GM12878 (cell line): ENCODE measurements at places on chromosomes 1 and 21. TPM values are rescaled to one million over a fixed set of nuclear protein-coding genes. Genes with fewer than 3 reads are reported as not detected.

GRCh38 chr1:34500451-34500850 is 254.4 kb upstream of the GJB5 start:
- no peak overlapping the region for H3K27ac ChIP-seq
- H3K36me3 ChIP-seq = no peaks in the 10 kb centered on the region
- H3K27me3 ChIP-seq = no peaks in the 10 kb centered on the region
- H3K4me3 ChIP-seq = no peak overlapping the region
- no peaks in the 10 kb centered on the region for H3K4me1 ChIP-seq

DNA sequence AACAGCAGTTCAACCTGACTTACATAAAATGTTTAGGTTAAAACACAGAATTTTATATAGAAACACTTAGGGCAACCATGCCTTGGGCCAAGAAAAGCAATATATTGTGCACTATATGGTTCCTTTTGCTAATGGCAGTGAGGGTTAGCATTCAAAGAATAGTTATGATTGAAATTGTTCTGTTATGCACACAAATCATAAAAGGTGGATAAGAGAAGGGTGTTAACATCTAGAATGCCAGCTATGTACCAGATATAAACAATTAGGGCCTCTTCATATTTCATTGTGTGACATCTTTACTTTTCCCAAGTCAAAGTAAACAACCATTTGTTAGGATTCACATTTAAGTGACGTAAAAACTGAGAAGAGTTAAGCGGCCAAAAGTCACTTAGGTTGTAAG is 308.0 kb upstream of the B3GALT2 start:
- no peak overlapping the region for H3K4me3 ChIP-seq
- H3K4me1 ChIP-seq = no peaks in the 10 kb centered on the region
- no peak for DNase-seq
- no peaks in the 10 kb centered on the region for H3K27me3 ChIP-seq
- H3K27ac ChIP-seq = no peak overlapping the region

GRCh38 chr21:14401217-14401616 is 18.3 kb upstream of the HSPA13 start:
- H3K4me1 ChIP-seq = no peaks in the 10 kb centered on the region
- no peak overlapping the region for H3K27ac ChIP-seq
- no peak overlapping the region for H3K4me3 ChIP-seq
- no peak for DNase-seq

DNA sequence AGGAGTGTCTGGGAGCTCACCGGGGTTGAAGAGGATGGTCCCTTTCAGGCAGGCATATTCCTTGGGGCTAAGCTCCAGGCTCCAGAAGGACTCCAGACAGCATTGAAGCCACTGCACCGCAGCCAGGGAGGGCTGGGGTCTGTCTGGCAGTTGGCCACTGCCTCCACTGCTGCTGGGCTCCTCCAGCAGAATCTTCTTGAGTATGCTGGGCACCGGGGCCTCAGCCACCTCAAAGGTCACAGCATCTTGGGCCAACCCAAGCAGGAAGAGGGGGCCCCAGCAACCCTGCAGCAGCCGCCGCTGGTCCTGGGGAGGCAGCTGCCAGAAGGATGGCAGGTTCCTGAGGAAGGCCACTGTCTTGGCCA is 404 bp downstream of the NR0B2 start:
- H3K27me3 ChIP-seq = no peaks in the 10 kb centered on the region
- H3K27ac ChIP-seq = no peak overlapping the region
- no peak for DNase-seq
- no peak overlapping the region for H3K4me3 ChIP-seq

Gene SLC5A9
- total RNA-seq = not detected in 2 replicates

Gene DIO1
- total RNA-seq = not detected in 2 replicates

DNA sequence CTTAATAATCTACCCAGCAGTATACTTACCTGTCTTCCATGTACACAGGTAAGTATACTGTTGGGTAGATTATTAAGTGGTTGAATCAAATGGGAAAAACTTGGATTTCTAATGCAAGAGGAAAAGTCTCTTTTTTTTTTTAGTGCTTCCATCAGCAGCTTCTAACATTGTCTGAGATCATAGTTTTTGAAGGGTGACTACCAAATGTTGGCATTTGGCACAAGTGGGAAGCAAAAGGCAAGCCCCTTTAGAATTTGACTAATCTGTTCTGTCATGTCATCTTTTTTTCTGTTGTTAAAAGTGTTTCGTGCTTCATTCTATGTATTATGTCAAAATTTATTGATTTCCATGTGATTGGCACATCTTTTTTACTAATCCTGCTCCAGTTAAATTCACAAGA is 547 bp downstream of the FMO1 start:
- no peaks in the 10 kb centered on the region for H3K36me3 ChIP-seq
- H3K27me3 ChIP-seq = 0 out of 2 replicates have a peak, but pooled peaks cover 3% of the 10 kb centered on the region
- peaks cover 10% of the 10 kb centered on the region for H3K4me1 ChIP-seq
- DNase-seq = no peak
- H3K4me3 ChIP-seq = no peak overlapping the region
- no peak overlapping the region for H3K27ac ChIP-seq

- H3K4me1 ChIP-seq = no peaks in the 10 kb centered on the region; the same call in 1 of the 2 replicates
- H3K4me3 ChIP-seq = no peak overlapping the region
- no peaks in the 10 kb centered on the region; the same call in 1 of the 2 replicates for H3K27me3 ChIP-seq
- H3K36me3 ChIP-seq = no peaks in the 10 kb centered on the region
- no peak for DNase-seq
- no peak overlapping the region for H3K27ac ChIP-seq
These were observed 14.6 kb upstream of the SLC41A1 start for GRCh38 chr1:205827623-205828022.

GRCh38 chr1:109728870-109729269 is 12.0 kb downstream of the GSTM3 start:
- no peak overlapping the region for H3K27ac ChIP-seq
- no peaks in the 10 kb centered on the region; the same call in 1 of the 2 replicates for H3K27me3 ChIP-seq
- no peak for DNase-seq
- H3K4me1 ChIP-seq = no peaks in the 10 kb centered on the region
- no peak overlapping the region for H3K4me3 ChIP-seq
- no peaks in the 10 kb centered on the region for H3K36me3 ChIP-seq

Gene FAAH
- 0.72 and 0.77 TPM in 2 replicates for total RNA-seq

DNA sequence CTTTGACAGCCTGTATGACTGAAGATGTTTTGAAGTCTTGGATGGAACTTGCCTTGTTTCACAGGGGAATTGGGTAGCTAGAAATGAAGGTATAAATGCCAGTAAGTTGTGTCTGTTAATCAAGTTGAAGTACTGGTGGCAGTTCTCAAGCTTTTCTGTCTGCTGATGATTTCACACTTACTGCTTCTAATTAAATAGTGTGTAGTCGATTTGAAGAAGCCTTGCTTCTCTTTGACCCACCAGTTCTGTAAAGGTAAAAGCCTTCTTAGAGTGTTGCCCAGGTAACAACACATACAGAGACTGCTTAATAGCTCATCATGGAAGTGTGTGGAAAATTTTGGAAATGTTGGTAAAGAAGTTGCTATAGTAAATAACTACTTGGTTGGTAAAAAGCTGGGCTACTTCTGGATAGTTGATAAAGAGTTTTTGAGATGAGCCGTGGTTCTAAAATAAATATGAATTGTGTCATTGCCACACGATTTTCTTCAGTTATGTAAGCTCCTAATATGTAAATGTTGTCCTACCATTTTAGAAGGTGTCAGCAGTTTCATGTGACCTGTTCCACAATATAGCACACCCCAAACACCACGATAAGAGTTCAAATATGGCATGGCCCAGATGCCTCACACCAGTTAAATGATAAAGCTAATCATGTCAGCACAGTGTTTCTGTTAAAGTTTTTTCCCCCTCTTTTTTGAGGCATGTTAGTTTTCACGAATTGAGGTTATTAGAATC is 7.4 kb downstream of the RABGAP1L start:
- peaks cover 40% of the 10 kb centered on the region for H3K4me1 ChIP-seq
- DNase-seq = no peak
- peak overlapping the region; percentile 80 for H3K27ac ChIP-seq
- H3K4me3 ChIP-seq = peak overlapping the region; percentile 66; the same call in 1 of the 2 replicates
- H3K36me3 ChIP-seq = no peaks in the 10 kb centered on the region
- H3K27me3 ChIP-seq = no peaks in the 10 kb centered on the region

DNA sequence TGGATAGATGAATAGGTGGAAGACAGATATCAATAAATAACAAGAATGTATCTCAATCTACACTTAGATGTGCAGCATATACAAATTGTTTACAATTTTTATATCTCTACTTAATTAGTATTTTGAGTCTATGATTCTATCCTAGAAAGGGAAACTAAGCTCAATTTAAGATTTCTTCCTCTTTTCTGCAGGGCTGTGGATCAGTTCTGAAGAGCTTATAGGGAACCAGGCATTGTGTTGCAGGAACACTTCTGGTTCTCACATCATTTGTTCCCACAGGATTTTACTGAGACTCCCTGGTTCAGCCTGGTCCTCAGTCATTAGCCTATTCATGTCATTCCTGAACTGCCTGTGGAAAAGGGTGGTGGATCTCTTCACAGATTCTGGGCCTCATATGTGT is 105.8 kb downstream of the TNFSF18 start:
- H3K4me3 ChIP-seq = no peak overlapping the region

DNA sequence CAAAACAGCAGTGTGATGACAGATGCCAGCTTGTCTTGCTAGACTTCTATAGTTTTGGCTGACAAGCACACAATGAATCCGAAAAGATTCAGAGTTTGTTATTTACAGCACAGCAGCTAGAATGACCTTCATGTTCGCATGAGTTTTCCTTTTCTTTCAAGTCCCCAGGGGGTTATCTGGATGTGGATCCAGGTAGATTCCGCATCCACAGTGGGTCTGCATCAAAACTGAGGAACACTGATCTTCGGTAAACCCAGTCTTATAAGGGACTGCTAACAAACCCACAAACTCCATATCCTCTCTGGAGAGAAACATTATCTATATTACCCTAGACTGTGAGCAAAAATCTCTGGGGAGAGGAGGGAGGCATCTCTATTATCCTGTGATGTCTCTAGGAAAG is 69.0 kb upstream of the DEPDC1 start:
- H3K4me1 ChIP-seq = no peaks in the 10 kb centered on the region
- H3K27me3 ChIP-seq = no peaks in the 10 kb centered on the region
- no peaks in the 10 kb centered on the region for H3K36me3 ChIP-seq
- no peak overlapping the region for H3K4me3 ChIP-seq
- no peak for DNase-seq

- no peak overlapping the region for H3K4me3 ChIP-seq
- no peak for DNase-seq
- H3K36me3 ChIP-seq = no peaks in the 10 kb centered on the region
- H3K27ac ChIP-seq = no peak overlapping the region
These were observed 47.7 kb upstream of the C8B start for GRCh38 chr1:57013522-57013921.

- H3K4me1 ChIP-seq = no peaks in the 10 kb centered on the region
- DNase-seq = no peak
These were observed 19.4 kb upstream of the CADM3 start for GRCh38 chr1:159152031-159152430.

GRCh38 chr1:176341656-176342055 is 121.3 kb upstream of the PAPPA2 start:
- H3K27me3 ChIP-seq = no peaks in the 10 kb centered on the region
- H3K4me1 ChIP-seq = no peaks in the 10 kb centered on the region
- H3K36me3 ChIP-seq = no peaks in the 10 kb centered on the region
- no peak overlapping the region for H3K4me3 ChIP-seq
- DNase-seq = no peak

DNA sequence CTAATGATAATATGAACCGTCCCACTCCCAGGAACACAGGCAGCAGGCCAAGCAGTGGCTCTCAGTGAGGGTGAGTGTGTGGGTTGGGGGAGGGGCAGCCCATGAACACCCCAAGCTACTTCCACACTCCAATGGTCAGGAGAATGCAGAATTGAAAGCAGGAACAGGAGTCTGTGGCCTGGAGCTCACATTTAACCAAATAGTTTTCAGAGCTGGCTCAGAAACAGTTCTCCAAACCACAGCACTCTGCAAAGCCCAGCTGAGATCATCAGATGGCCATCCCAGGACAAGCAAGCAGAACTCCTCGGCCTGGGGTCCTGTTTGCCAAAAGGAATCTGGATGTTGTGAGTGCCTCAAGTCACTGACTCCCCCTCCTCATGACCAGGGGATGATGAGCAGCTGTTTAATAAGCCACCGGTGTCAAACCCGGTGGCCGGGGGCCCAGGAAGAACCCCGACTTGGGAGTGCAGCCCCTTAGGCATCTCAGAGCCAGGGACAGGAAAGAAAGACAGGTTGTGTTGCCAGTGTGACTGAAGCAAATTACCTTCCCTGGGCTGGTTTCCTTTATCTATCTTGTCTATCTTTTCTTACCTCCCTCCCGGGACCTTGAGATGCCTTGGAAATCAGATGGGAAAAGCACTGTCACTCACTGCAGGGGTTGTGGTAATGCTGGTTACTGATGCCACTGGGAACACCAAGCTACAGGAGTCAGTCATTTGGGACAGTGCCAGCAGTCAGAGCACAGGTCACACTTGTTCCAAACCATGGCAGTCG is 20.4 kb downstream of the DEGS1 start:
- peak; percentile 70 for DNase-seq
- no peak overlapping the region for H3K4me3 ChIP-seq
- no peak overlapping the region for H3K27ac ChIP-seq
- H3K4me1 ChIP-seq = peaks cover 27% of the 10 kb centered on the region

Gene PAX7
- total RNA-seq = not detected in 2 replicates

DNA sequence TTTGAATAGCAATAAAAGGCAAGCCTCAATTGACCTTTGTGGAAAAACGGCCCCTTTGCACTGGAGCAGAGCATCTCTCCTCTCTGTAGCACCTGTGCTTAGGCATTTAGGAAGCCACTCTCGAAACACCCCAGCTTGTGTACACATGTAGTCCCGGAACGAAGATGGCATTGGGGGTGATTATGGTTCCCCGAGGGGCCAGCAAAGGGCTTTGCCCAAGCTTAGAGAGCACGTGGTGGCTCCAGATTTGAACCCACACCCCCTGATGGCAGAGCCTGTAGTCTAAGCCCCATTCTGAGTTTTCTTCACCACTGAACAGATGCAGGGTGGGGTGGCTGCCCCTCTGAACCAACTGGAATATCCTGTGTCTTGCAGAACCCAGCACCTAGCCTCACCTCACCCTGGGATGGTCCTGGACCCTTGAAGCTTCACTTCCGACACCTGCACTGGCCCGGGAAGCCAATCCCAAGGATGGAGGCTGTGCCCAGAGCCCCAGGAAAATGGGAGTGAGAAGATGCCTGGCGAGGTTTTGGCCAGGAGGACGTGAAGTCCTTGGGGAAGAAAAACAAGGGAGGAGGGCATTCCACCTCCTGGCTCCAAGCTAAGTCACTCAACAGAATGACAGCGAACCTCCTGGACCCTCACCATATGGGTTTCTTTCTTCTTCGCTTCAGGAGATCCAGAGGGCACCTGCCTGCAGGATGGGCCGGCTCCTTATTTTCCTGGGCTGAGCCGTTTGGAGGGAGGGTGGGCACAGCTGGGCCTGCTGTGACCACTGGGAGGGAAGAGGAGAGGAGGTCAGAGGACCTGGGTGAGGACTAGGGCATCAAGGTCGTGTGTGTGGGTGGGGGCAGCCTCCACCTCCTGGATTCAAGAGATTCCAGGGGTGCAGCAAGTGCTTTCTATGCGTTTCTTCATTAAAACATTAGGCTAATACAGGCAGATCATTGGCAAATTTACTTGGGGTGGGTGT is 37.7 kb downstream of the IGFN1 start:
- DNase-seq = no peak
- no peaks in the 10 kb centered on the region for H3K4me1 ChIP-seq
- no peak overlapping the region for H3K4me3 ChIP-seq
- no peaks in the 10 kb centered on the region for H3K36me3 ChIP-seq
- H3K27ac ChIP-seq = no peak overlapping the region

Gene ADORA1
- total RNA-seq = not detected in 2 replicates

Gene NBPF26
- total RNA-seq = 4.7 and 5.0 TPM in 2 replicates

Gene ITLN1
- total RNA-seq = not detected in 2 replicates
